ENCODE measurements at places on chromosomes 6 and 20. TPM values are rescaled to one million over a fixed set of nuclear protein-coding genes. Genes with fewer than 3 reads are reported as not detected.

GRCh38 chr6:33815854-33816253 is 12.1 kb upstream of the MLN start:
- DNase-seq, result no peak

DNA sequence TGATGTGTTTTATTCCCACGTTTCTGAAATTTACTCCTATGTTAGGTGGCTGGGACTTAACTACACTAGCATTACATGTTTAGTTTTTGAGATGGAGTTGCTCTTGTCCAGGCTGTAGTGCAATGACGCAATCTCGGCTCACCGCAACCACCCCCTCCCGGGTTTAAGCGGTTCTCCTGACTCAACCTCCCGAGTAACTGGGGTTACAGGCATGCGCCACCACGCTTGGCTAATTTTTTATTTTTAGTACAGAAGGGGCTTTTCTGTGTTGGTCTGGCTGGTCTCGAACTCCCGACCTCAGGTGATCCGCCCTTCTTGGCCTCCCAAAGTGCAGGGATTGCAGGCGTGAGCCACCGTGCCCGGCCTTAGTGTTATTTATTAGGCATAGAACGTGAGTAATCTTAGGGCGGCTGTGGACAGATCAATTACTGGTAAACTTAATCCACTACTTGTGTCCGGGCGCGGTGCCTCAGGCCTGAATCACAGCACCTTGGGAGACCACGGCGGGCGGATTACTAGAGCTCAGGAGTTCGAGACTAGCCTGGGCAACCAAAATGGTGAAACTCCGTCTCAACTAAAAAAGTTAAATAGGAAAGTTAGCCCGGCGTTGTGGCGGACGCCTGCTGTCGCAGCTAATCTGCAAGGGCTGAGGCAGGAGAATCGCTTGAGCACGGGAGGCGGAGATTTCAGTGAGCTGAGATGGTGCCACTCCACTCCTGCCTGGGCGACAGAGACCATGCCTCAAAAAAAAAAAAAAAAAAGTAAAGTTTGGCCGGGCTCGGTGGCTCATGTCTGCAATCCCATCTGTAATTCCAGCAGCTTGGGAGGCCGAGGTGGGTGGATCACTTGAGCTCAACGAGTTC is 123.7 kb upstream of the BTN3A2 start:
- DNase-seq, result no peak

DNA sequence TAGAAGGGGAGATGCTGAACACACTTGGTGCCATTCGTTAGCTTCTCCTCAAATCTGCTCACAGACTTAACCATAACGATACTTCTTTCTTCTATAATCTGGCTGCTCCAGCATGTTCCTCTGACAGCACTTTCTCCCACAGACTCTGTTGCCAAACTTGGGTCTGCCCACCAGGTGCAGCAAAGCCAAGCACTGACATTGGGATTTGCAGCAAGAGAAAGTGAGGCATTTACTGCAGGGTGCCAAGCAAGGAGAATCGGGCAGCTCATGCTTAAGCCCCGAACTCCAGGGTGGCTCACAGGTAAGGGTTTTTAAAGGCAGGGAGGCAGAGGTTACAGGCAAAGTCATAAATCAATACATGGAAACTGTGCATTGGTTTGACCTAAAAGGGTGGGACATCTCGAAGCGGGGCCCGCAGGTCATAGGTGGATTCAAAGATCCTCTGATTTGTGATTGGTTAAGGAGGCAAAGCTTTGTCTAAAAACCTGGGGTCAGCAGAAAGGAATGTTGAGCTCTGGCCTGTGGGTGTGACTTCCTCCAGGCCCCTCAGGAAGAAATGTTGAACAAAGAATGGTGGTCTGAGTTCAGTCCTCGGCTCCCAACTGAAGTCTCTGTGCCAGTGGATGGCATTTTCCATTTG is 25.1 kb upstream of the PNPLA1 start:
- no peak for DNase-seq

DNA sequence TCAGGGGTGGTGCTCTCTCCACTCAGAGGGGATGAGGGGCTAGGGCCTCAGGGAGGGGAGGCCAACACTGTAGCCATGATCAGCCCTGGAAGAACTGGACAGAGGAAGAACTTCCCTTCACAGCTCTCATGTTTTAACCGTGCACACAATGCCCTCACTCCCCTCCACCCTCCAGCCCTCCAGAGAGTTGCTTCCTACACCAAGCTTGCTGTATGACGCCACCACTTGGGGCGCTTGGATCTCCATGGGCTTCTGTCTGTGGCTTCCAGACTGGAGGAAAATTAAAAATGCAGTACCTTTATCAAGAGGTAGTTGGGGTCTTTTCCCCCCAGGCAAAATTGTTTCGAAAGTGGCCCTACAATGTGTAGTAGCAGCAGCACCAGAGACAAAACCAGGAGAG is 48.4 kb downstream of the ARHGAP40 start:
- DNase-seq, result no peak

DNA sequence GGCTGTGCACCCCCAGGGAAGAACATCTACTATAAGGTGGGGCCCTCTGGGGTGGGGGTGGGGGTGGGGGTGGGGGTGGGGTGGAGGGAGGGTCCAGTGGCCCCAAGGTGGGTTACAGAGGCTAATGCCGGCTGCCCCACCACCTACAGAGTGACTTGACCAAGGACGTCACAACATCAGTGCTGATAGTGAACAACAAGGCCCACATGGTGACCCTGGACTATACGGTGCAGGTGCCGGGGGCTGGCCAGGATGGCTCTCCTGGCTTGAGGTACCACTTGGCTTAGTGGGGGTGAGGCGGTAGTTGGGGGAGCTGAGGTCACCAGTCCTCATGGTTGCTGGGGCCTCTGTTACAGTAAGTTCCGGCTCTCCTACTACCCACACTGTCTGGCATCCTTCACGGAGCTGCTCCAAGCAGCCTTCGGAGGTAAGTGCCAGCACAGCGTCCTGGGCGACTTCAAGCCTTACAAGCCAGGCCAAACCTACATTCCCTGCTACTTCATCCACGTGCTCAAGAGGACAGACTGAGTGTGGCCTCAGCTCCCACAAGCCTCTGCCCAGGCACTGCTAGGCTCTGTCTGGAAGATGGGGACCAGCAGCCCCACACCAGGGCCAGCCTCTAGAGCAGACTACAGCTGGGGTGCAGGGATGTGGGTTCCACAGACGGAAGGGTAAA is 2.8 kb downstream of the GNMT start:
- DNase-seq, result no peak

DNA sequence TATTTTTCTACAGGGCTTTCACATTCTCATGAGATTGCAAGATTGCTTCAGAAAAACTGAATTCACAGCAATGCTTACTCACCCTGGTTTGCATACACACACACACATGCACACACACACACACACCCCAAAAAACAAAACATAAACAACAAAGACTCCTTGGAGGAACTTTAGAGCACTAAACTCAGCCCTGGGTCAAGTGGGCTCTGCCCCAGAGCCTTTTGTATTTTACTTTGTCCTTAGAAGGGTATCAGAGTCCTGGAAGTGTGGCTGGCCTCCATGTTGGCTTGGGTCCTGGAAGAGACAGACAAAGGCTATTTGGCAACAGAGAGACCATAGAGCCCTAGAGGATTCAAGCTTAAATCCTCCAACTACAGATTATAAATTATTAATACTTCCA is 8.0 kb upstream of the CST9 start:
- DNase-seq, result no peak

- DNase-seq, result no peak
These were observed 299.0 kb upstream of the STXBP5 start for GRCh38 chr6:146905181-146905704.

GRCh38 chr6:44481760-44482159 is 94.3 kb downstream of the CDC5L start:
- no peak for DNase-seq

DNA sequence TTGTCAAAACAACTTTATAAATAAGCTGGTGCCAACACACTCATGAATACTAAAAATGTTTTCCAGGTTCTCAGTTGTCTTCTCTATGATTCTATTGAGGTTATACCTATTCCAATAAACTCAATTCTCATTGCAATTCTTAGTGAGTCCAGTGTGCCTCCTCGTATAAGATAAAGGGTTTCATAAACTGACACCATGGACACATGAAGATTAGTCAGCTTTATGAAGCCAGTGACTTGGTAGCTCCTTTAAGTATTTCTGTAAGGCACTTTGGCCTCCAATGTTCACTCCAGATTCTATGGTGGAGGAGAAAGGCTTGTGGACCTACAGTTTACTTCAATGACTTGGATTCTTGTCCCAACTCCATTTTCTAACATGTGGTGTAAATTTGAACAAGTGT is 521.3 kb upstream of the JARID2 start:
- no peak for DNase-seq

GRCh38 chr6:44128020-44128917 is 915 bp downstream of the TMEM63B start:
- DNase-seq, result no peak

DNA sequence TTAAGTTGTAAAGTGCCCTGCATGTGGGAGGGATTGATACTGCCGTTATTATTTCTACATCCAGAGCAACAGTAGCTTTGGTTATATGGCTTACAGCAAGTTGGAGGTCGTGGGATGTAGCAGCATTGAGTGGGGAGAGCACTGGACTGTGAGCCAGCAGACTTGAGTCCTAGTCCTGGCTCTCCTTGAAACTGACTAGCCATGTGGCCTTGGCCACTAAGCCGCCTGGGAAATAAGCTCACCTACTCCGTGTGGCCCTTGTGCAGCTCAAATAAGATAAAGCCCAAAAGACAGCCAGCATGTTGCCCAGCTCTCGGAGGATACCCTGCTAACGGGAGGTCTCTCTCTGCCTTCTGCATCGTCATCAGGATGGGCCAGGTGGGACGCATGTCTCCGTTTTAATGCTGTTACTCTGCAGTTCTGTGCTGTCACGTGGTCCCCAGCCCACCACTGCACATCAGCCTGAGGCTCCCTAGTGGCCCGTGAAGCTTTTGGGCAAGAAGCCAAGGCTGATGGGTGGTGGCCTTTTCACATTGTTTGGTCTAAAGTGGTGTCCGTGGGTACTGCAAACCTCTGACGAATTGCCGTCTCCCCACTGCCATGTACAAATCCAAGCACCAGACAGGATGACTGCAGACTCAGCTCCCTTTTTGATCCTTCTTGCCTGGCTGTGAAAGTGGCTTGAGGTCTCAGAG is 7.9 kb downstream of the EPB41L1 start:
- DNase-seq, result no peak

GRCh38 chr20:33719989-33720709 is at the start of gene PXMP4:
TSS of gene PXMP4 (minus strand) at chr20:33720310. CDS start at chr20:33720207, 103 bp downstream.
- DNase-seq, result peak; percentile 94

- no peak for DNase-seq
These were observed 1.2 kb downstream of the TCFL5 start for GRCh38 chr20:62860391-62860923.

DNA sequence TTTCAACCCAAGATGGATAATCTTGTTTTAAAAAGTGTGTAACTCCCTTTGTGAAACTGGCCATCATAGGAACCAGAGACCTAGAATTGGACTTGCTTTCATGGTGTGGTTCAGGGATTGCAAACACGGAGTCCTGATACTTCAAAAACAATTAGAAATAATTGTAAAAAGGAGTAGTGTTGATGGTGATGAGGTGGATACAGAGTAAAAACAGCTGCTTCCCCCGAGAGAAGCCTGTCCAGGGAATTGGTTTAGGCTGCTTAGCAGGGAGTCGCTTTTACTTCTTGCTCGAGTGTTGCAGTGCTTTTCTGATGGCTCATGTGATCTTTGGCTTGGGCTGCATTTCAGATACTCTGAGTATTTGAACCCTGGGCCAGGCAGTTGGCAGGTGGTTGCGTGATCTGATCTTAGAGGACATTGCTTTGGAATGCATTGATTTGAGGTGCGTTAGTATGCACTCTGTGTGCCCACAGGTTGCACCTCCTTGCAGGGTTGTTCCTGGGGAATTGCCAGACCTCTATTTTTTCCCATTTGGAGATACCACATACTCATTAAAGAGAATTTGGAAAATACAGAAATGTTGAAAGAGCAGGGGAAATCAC is 19.5 kb downstream of the KIF3B start:
- DNase-seq, result no peak

DNA sequence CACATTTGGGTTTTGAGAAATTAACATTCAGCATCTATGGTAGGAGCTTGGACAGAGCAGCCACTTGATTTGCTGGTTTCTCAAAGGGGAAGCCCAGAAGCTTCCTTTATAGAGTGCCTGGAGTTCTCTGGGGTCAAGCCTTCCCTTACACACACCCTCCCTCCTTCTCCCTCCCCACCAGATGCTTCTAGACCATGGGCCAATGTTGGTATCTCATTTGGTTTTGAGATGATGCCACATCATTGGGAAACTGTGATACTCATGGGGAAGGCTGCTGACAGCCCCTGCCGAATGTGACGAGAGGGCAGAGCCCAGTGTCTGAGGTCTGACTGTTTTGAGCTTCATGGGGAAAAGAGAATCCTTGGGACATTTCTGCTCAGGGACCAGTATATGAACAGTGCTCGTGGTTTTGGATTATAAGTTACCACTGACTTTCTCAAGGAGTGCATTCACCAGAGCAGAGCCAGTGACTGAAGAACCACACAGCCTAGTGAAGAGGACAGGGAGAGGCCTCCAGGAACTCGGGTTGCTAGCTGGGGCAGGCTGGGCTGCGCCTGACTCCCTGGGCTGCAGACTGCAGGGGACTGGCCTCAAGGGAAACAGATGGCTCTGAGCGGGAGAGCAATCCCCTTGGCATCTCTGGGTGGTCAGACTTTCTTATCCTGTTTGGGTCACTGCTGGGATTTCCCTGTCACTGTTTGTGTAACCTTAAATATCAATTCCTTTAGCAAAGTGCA is 46.4 kb upstream of the CST5 start:
- no peak for DNase-seq

GRCh38 chr6:131910956-131911355 is 40.2 kb downstream of the CCN2 start:
- DNase-seq, result no peak

DNA sequence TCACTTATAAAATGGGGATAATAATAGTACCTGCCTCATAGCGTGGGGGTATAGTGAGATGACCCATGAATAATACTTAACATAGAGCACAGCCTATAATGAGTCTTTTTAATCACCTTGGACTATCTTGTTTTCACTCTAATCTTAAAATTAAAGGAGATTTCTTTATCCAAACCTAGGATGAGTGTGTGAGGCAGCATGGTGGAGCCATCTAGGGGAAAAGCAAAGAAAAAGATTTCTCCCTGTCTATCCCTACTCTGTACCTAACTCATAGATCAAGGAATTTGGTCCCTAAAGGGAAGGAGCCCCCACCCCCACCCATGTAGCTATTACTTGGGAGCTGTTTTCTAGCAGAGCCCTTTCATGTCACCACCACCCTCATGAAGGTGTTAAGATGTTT is 45.2 kb upstream of the PAK5 start:
- DNase-seq, result no peak

Gene PACSIN1
- polyA plus RNA-seq, result 0.04 TPM

Gene ZC3H12D
- polyA plus RNA-seq, result 0.02 TPM

Gene TAAR2
- not detected for polyA plus RNA-seq

Gene RAMACL
- polyA plus RNA-seq, result 0.87 TPM

Gene PTK7
- polyA plus RNA-seq, result 179 TPM

Gene CCN2
- polyA plus RNA-seq, result 955 TPM

Gene AP5S1
- polyA plus RNA-seq, result 11.7 TPM

Gene HNF4A
- not detected for polyA plus RNA-seq

Gene BTN1A1
- not detected for polyA plus RNA-seq

Gene HLA-DRA
- polyA plus RNA-seq, result not detected

Gene STMND1
- polyA plus RNA-seq, result not detected

Gene SH3BGRL2
- polyA plus RNA-seq, result 4.4 TPM

Gene MLIP
- not detected for polyA plus RNA-seq

Gene IMPG1
- polyA plus RNA-seq, result 0.15 TPM
